ENCODE measurements at places on chromosomes 2 and 18. TPM values are rescaled to one million over a fixed set of nuclear protein-coding genes. Genes with fewer than 3 reads are reported as not detected.

DNA sequence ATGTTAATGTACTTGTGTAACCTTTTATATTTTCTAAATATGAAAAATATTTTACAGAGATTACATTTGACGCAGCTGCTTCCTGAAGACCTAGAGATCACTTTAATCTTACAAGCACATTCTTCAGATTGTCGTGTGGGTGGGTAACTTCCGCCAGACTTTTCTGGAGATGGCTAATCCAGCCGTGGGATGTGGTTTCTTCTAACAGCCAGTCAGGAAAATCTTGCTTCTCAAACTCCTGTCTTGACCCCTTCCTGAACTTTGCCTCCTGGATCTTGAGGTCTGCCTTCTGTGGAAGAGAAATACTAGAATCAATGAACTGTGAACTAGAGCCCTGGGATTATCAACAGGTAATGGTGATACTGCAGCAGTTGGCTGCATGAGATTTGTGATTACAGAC, 401.6 kb upstream of the TNP1 start:
- H3K27ac ChIP-seq = no peak overlapping the region
- DNase-seq = no peak
- no peaks in the 10 kb centered on the region for H3K27me3 ChIP-seq
- no peaks in the 10 kb centered on the region for H3K36me3 ChIP-seq

DNA sequence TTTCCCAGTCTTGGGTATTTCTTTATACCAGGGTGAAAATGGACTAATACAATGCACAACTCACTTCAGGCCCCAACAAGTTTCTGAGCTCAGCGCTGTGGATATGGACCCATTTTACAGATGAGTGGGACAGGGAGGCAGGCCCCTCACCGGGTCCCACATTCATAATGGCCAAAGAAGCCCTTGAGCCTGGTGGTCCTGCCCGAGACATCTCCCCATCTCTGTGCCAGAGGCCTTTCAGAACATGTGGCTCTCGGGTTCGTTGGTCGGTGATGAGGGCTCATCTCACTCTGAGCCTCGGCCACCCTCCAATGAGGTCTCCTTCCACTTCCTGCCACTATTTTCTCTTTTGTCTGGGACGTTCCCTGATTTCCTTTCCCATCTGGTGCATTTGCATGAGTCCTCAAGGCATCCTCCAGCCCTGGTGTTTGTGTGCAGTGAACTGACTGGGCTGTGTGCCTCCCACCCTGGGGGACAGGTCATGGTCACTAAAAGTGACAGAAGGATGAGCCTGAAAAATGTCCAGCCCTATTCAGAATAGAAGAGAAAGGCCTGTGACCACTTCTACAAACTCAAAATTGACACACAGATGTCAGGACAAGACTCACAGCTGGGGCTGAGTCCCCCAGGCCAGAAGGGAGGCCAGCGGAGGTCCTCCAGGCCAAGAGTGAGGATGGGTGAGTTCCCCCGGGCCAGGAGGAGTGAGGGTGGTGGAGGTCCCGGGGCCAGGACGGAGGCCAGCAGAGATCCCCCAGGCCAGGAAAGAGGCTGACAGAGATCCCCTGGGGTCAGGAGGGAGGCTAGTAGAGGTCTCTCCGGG, 134.5 kb downstream of the PTGR3 start:
- no peak for DNase-seq
- no peaks in the 10 kb centered on the region for H3K36me3 ChIP-seq
- no peak overlapping the region for H3K4me3 ChIP-seq
- no peak overlapping the region for H3K27ac ChIP-seq

GRCh38 chr2:98833172-98833916, 102.4 kb upstream of the MGAT4A start:
- no peaks in the 10 kb centered on the region for H3K27me3 ChIP-seq
- peaks cover 61% of the 10 kb centered on the region for H3K4me1 ChIP-seq
- peak overlapping the region; percentile 31 for H3K27ac ChIP-seq
- no peak overlapping the region for H3K4me3 ChIP-seq
- DNase-seq = no peak
- no peaks in the 10 kb centered on the region for H3K36me3 ChIP-seq

- peaks cover 8% of the 10 kb centered on the region for H3K4me1 ChIP-seq
- no peak for DNase-seq
- H3K27ac ChIP-seq = no peak overlapping the region
Measured at GRCh38 chr2:241551998-241552737, 6.4 kb upstream of the BOK start.

DNA sequence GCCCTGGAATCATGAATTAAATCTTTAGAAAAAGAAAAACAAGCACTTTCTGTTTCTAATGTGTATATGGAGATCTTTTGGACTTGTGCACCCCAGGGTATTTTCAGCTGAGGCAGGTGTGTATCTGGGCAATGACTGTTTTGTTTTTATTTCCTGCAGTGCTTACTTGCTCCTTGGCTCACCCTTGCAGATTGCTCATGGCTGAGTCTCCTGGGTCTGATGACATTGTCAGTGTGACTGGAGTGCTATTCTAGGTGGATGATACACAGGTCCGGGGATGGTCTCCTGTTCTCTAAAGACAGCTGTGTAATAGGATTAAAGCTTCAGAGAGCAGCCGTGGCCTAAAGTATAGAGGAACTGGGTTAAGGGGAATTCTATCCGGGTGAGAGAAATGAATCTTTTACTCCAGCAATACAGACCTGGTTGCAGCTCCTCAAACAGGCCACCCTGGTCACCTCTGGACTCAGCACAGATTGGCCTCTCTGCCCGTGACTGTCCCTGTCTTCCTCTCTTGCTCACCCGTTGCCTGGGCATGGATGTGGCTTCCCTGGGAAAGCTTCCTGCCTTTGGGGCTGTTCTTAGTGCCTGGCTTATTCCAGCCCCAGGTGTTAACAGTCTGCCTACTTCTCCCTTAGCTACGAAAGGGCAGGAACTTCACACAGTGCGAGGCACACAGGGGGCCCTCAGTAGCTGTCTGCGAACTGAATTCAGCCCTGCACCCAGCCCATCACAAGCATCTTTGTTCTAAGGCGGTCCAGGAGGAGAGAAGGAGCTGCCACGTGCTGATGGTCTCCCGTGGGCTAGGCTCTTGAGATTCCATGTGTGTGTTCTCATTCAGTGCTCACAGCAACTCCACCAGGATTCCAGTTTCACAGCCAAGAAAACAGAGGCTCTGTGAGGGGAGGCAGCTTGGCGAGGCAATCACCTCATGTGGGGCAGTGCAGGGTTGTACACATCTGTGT, 84.3 kb downstream of the ACOXL start:
- H3K4me1 ChIP-seq = peaks cover 17% of the 10 kb centered on the region
- H3K36me3 ChIP-seq = no peaks in the 10 kb centered on the region
- H3K27ac ChIP-seq = no peak overlapping the region

DNA sequence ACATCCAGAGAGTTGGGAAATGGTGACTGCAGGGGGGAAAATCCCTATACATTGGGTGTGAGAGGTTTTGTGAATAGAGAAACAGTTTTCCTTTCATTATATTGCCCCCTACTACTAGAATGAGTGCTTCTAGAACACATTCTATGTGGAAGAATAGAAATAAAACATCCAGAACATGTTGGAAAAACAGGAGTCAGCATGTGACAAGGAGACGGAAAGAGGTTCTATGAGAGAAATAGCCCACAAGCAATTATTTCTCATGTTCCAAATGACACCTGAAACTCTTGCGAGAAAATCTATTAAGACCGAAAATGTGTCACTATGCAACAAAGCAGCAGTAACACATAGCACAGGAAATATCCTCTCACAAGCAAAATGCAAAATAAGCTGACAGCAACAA, 202.7 kb upstream of the SPOPL start:
- H3K4me1 ChIP-seq = no peaks in the 10 kb centered on the region
- no peak overlapping the region for H3K4me3 ChIP-seq
- no peak for DNase-seq
- no peaks in the 10 kb centered on the region for H3K36me3 ChIP-seq

- no peaks in the 10 kb centered on the region for H3K36me3 ChIP-seq
- DNase-seq = no peak
- peaks cover 5% of the 10 kb centered on the region for H3K27me3 ChIP-seq
- no peak overlapping the region for H3K4me3 ChIP-seq
- no peak overlapping the region for H3K27ac ChIP-seq
- peaks cover 9% of the 10 kb centered on the region for H3K4me1 ChIP-seq
Measured at GRCh38 chr2:186693446-186693832, 421 bp upstream of the FAM171B start.

GRCh38 chr18:50192995-50193795, 1.8 kb downstream of the MYO5B start:
- H3K4me1 ChIP-seq = peaks cover 4% of the 10 kb centered on the region
- H3K27ac ChIP-seq = no peak overlapping the region
- H3K4me3 ChIP-seq = no peak overlapping the region
- DNase-seq = no peak
- peaks cover 16% of the 10 kb centered on the region for H3K27me3 ChIP-seq

DNA sequence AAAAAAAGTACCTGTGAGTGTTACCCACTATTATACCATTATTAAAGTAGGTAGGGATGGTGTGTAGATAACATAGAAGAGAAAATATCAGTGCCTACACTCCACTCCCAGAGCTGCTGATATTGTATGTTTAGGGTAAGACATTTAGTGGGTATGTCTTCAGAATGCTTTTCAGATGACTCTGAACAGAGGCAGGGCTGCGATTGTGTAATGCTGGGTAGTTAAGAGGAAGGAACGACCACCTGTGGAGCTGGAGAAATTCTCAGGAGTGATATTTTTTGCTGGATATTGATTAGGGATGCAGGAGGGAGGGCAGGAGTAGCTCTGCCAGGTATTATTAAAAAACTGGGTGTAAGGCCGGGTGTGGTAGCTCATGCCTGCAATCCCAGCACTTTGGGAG, 2.8 kb downstream of the CNOT11 start:
- peaks cover 21% of the 10 kb centered on the region for H3K36me3 ChIP-seq
- H3K4me3 ChIP-seq = no peak overlapping the region
- no peak for DNase-seq
- H3K27ac ChIP-seq = no peak overlapping the region

DNA sequence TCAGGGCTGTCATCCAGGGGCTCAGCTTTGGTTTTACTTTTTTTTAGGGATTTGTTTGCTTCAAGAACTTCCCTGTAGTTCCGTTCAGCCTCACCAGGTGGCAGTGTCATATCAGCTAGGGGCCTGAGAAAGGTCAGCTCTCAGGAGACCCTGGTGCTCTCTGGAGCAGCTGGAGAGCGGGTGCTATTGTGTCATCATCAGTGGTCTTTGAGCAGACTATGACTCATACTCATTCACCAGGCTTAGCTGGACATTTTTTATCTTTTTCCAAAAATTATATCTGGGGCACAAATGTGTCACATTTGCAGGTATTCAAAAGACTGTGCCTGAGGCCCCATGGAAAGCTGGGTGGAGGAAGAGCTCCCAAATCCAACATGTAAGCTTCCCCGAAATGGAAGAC, 24.4 kb downstream of the ZNF892 start:
- no peak overlapping the region for H3K4me3 ChIP-seq
- H3K27ac ChIP-seq = no peak overlapping the region
- no peaks in the 10 kb centered on the region for H3K27me3 ChIP-seq
- H3K4me1 ChIP-seq = no peaks in the 10 kb centered on the region

DNA sequence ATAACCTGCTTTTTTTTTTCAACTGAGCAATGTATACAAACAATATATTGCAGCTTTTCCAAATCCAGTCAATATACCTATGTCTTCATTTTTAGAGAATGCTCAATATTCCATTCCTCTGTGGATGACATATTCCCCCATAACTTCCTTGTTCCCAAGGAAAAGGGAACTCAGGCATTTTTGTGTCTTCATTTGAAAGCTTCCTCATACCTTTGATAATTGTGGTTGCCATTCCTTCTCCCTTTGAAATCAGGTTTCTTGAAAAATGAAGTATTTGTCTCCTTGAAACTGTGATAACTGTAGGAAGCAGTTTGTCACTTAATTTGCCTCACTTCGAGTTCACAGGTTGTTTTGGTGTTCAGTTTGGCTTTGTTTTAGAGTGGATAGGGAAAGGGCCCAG, 13.5 kb downstream of the ELAC1 start:
- DNase-seq = no peak
- peaks cover 28% of the 10 kb centered on the region for H3K36me3 ChIP-seq
- no peaks in the 10 kb centered on the region for H3K4me1 ChIP-seq
- no peaks in the 10 kb centered on the region for H3K27me3 ChIP-seq
- no peak overlapping the region for H3K4me3 ChIP-seq

DNA sequence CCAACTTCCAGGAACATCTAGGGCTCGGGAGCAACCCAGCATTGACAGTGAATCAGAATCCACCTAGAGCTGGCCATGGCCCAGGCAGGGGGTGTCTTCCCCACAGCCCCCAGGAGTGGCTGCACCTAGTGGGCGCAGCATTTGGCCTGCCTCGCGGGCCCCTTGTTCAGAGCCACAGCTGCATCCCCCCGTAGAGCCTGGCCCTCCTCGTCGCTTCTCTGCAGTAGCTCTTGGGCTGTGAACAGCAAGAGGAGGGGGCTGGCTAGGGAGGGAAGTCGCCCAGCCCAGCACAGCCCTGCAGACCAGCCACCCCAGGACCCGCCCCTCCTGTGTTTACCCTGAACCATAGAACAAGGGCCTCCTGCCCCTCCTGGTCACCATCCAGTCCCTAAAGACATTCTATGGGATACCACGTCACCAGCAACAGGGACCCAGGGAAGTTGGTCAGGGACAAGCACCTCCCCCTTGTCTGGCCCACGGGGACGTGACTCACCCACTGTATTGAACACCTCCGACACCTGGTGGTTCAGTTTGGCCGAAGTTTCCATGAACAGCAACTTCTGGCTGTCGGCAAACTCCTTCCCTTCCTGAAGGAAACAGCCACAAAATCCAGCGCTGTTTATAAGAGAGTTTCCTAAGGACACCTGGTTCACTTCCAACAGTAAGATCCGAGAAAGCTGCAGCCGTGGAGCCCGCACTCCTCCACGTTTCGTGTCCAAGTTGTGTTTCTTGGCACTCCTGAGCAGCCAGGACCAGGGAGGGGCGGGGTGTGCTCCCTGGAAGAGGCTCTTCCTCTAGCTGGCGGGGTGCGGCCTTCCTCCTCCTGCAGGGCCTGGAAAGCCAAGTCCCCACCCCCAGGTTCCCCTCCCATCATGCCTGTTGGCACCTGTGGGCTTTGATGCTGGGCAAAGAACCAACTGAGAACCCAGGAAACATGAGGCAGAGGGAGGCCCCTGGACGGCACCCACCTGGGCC, 8.8 kb downstream of the PRLH start:
- H3K36me3 ChIP-seq = no peaks in the 10 kb centered on the region
- no peak for DNase-seq
- H3K27me3 ChIP-seq = no peaks in the 10 kb centered on the region

DNA sequence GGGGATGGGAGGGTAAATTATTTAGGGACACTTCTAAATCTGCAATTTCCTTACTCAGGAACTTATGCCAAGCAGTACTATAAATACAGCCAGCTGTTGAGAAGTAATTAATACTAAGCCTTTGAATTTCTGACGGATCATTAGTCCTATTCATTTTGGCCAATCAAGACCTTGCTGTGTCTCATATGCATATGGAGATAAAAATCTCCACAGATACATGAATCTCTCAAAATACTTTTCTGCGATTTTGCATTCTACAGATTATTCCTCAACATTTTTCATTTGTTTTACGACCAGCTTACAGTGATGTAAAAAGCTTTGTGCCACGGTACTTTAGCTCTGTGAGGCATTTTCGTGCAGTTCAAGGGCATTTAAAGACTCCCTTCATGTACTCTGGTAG, 16.7 kb downstream of the LANCL1 start:
- peaks cover 24% of the 10 kb centered on the region for H3K36me3 ChIP-seq
- no peak overlapping the region for H3K27ac ChIP-seq
- no peak overlapping the region for H3K4me3 ChIP-seq
- no peaks in the 10 kb centered on the region for H3K27me3 ChIP-seq
- H3K4me1 ChIP-seq = no peaks in the 10 kb centered on the region

- no peak overlapping the region for H3K4me3 ChIP-seq
- H3K36me3 ChIP-seq = no peaks in the 10 kb centered on the region
- H3K27me3 ChIP-seq = no peaks in the 10 kb centered on the region
- no peak overlapping the region for H3K27ac ChIP-seq
Measured at GRCh38 chr2:207265869-207266268, 100.1 kb upstream of the KLF7 start.

DSEL gene
- total RNA-seq = 0.12 TPM

UGT1A4 gene
- total RNA-seq = not detected

UGT1A8 gene
- not detected for total RNA-seq

MAB21L4 gene
- not detected for total RNA-seq

SPATA3 gene
- total RNA-seq = not detected

COLEC12 gene
- not detected for total RNA-seq

TFPI gene
- total RNA-seq = 1.2 TPM
